Activated naive CD8-positive, alpha-beta T cell treated with anti-CD3 and anti-CD28 coated beads, Interleukin-2, amount 10 ng/mL, durations not matched to agents 7 days and 5 days (primary cell): ENCODE measurements at places on chromosomes 6 and 20. TPM values are rescaled to one million over a fixed set of nuclear protein-coding genes. Genes with fewer than 3 reads are reported as not detected.

Gene HECA
- total RNA-seq, result 78.2 TPM

DNA sequence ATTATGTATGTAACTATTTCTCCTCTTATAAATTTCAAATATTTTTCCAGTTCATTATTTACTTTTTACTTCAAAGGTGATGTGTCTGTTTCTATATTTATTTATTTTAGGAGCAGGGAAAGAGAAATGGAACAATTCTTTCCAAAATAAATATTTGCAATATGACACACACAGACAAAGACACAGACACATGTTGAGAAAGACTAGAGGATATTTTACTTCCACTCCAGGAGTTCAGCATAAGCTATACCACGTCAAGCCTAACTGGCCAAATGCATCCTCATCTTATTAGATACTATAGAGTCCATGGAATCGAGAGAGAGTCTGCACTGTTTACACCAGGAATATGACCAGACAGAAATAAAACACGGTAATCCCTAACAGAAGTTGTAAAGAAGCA, 13.3 kb downstream of the RALGAPA2 start:
- H3K4me3 ChIP-seq, result no peak overlapping the region
- H3K27ac ChIP-seq, result no peak overlapping the region
- DNase-seq, result no peak
- no peaks in the 10 kb centered on the region for H3K27me3 ChIP-seq
- H3K4me1 ChIP-seq, result peaks cover 11% of the 10 kb centered on the region
- H3K36me3 ChIP-seq, result peaks cover 7% of the 10 kb centered on the region

GRCh38 chr20:34426026-34426425, 63.0 kb downstream of the ITCH start:
- H3K4me1 ChIP-seq, result no peaks in the 10 kb centered on the region
- H3K27ac ChIP-seq, result no peak overlapping the region
- no peaks in the 10 kb centered on the region for H3K27me3 ChIP-seq
- DNase-seq, result no peak
- peaks cover 20% of the 10 kb centered on the region for H3K36me3 ChIP-seq

- H3K27me3 ChIP-seq, result peaks cover 6% of the 10 kb centered on the region
- no peak overlapping the region for H3K27ac ChIP-seq
- H3K4me3 ChIP-seq, result no peak overlapping the region
- H3K36me3 ChIP-seq, result no peaks in the 10 kb centered on the region
- no peaks in the 10 kb centered on the region for H3K4me1 ChIP-seq
- no peak for DNase-seq
These were observed 91.9 kb downstream of the FOXF2 start for GRCh38 chr6:1481286-1481685.

GRCh38 chr6:53411451-53411850, 62.7 kb upstream of the ELOVL5 start:
- H3K27me3 ChIP-seq, result no peaks in the 10 kb centered on the region
- DNase-seq, result no peak
- no peaks in the 10 kb centered on the region for H3K36me3 ChIP-seq
- H3K27ac ChIP-seq, result no peak overlapping the region

GRCh38 chr20:64099880-64100565, 7.3 kb downstream of the NPBWR2 start:
- peaks cover 4% of the 10 kb centered on the region for H3K36me3 ChIP-seq
- DNase-seq, result no peak
- no peak overlapping the region for H3K27ac ChIP-seq
- peaks cover 6% of the 10 kb centered on the region for H3K4me1 ChIP-seq
- no peak overlapping the region for H3K4me3 ChIP-seq

GRCh38 chr20:46800409-46800804, 91.0 kb downstream of the SLC2A10 start:
- no peak overlapping the region for H3K4me3 ChIP-seq
- no peaks in the 10 kb centered on the region for H3K4me1 ChIP-seq
- no peak overlapping the region for H3K27ac ChIP-seq
- no peak for DNase-seq
- H3K36me3 ChIP-seq, result no peaks in the 10 kb centered on the region

DNA sequence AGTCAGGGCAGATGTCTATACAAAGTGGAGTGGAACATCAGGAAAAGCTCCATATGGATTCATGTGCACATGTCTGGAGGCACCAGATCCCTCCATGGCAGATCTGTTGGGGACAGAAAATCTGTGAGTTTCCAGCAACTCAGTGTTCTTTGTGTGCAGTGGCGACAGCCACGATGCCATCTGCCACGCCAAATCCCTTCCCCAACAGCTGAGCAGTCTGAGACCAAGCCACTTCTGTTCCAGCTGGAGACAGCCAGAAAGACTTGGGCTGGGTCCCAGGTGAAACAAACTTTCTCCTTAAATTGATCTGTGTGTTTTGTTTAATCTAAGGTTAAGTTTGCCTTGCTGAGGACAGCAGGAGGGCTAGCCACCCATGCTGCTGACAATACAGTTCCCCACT, 22.9 kb downstream of the FKBP1A start:
- H3K27me3 ChIP-seq, result no peaks in the 10 kb centered on the region
- peaks cover 48% of the 10 kb centered on the region for H3K4me1 ChIP-seq
- H3K27ac ChIP-seq, result peak overlapping the region; percentile 56
- no peak overlapping the region for H3K4me3 ChIP-seq

DNA sequence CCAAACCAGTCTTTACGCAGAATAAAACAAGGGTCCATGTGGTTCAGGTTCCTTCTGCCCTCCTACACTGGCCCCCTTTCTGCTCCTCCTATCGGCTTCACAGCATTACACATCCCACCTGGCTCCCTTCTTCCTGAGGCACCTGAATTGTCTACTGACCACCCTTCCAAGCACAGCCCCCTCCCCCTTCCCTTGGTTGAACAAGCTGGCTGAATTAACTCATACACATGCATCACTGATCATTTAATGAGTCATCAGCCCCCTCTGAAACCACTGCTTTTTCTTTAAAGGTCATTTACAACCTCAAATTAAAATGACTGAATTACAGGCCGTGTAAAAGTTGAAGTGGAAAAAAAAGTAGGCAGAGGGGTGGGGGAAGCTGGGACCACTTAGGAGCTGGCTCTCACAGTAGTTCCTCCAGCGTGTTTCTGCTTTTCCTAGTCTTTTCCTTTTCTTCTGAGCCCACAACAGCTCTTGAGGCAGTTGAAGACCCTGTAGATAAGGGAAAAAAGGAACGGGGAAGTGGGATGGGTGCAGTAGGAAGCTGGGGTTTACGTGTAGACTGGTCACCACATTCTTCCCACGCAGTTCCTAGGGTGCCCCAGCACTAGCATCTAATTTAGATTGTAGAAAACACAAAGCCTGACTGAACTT, 67.6 kb downstream of the FYN start:
- no peak for DNase-seq
- H3K27me3 ChIP-seq, result no peaks in the 10 kb centered on the region
- H3K27ac ChIP-seq, result peak overlapping the region; percentile 95
- peaks cover 27% of the 10 kb centered on the region for H3K36me3 ChIP-seq
- H3K4me1 ChIP-seq, result peaks cover 70% of the 10 kb centered on the region
- peak overlapping the region; percentile 66 for H3K4me3 ChIP-seq

DNA sequence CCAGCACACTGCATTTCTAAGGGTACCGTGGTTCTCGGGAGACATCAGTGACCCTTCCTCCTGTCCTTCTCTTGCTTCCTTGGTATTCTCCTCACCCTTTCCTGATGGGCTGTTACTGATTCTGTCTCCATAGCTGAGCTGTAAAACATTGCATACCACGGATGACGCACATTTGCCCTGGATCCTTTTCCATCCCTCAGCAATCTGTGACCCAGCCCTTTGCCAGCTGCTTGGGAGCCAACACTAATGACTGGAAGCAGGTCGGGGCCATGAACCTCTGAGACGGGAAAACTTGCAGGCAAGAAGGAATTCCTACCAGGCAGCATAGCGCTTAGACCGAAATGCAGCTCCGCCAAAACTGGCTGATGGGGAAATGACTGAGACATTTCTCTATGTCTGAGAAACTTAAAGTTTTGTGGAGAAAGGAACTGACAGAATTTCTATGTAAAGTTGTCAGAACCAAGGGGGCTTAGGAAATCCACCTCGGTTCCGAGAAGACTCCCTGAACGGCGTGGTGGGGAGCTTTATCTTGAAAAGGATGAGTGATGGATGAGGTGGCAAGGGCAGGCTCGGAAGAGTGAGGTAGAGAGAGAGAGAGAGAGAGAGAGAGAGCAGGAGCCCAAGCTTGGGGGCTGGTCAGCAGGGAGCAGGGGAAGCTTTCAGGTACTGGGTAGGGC, 19.2 kb downstream of the TUBB2B start:
- peaks cover 6% of the 10 kb centered on the region for H3K4me1 ChIP-seq
- H3K36me3 ChIP-seq, result no peaks in the 10 kb centered on the region
- H3K27me3 ChIP-seq, result peaks cover 16% of the 10 kb centered on the region

GRCh38 chr6:131832363-131832762, 24.5 kb downstream of the ENPP1 start:
- no peak overlapping the region for H3K4me3 ChIP-seq
- no peak for DNase-seq
- H3K36me3 ChIP-seq, result no peaks in the 10 kb centered on the region
- H3K27ac ChIP-seq, result no peak overlapping the region
- H3K4me1 ChIP-seq, result no peaks in the 10 kb centered on the region
